Stimulated activated naive CD4-positive, alpha-beta T cell treated with Interleukin-2 at 50 U/mL for 16 hours (primary cell): ENCODE measurements at places on chromosomes 16 and 17.

DNA sequence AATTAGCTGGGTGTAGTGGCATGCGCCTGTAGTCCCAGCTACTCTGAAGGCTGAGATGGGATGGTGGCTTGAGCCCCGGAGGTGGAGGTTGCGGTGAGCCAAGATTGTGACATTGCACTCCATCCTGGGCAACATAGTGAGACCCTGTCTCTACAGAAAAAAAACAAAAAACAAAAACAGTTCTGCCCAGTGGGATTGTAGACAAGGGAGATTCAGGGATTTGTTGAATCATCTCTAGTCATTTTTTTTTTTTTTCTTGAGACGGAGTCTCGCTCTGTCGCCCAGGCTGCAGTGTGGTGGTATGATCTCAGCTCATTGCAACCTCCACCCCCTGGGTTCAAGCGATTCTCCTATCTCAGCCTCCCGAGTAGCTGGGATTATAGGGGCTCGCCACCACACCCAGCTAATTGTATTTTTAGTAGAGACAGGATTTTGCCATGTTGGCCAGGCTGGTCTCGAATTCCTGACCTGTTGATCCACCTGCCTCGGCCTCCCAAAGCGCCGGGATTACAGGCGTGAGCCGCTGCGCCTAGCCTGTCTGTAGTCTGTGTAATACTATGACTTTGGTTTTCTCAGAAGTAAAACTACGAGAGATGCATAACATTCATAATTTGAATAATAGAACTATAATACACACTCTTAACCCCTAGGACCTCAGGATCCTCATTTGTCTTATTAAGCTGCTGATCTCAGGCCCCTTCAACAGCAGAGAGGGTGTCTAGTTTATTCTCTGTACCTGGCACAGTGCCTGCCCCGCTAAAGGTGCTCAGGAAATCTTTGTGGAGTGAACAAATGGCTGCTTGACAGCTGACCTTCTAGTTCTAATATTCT lies 1.4 kb downstream of the TEN1 start:
- DNase-seq: no peak

DNA sequence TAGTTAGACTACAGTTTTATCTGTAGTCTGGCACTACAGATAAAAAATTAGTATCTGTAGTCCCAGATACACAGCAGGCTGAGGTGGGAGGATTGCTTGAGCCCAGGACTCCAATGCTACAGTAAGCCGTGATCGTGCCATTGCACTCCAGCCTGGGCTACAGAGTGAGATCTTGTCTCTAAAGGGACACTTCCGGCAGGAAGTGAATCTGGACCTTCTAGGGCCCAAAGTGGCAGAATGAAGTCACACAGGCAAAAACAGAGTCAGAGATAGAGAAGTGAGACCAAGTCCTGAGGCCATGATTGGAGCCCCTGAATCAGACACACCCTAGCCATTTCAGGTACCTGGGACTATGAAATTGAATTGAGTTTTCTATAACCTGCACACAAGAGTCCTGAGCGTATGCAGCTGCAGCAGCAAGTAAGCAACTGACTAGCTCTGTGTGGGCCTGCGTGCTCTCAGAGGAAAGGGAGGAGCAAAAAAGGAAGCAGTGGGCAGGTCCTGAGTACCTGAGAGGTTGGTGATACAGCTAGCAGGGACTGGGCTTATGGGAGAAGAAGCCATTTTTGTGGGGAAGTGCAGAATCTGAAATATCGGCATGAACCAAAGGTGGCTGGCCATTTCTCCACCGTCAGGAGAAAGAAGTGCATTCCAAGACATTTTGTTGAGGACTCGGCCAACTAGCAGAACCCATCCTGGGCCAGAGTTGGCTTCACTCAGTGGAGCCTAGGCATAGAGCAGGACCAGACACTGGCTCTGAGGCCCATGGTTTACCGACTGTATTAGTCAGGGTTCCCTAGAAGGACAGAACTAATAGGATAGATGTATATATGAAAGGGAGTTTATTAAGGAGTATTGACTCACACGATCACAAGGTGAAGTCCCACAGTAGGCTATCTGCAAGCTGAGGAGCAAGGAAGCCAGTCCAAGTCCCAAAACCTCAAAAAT lies 27.2 kb upstream of the BRD7 start:
- DNase-seq: no peak

DNA sequence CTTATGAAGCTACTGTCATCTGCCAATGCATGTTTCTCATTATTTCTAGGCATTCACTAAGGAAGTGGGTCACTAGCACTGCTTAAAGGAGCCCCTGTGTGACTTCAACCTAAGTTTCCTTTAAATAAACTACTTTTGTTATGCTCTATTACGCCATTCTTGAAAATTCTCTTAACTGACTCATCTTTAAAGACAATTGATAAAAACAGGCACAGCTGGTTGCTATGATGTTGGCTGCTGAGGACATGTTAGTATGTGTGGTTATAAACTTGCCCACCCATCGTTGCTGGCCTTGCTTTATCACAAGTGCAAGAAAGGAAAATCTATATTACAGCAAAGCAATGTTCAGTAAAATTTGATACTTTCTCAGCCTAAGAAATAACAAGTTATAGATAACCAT lies 75.8 kb upstream of the CNTNAP4 start:
- no peak for DNase-seq

DNA sequence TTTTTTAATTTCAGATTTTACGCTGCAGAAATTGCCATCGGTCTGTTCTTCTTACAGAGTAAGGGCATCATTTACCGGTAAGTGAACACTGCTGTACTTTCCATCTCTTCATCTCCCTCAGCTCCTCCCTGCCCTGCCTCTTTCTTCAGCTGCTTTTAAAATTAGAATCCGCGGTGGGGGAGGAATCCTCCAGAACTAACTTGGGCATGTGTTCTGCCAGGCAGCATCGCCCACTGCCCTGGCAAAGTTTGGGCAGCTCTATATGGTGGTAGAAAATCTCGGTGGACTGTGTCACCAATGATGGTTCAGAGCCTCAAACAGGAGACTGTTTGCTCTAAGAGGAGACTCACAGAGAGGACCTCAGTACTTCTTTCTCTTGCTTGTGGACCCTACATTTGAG lies 81.6 kb upstream of the CACNG3 start:
- DNase-seq: no peak

DNA sequence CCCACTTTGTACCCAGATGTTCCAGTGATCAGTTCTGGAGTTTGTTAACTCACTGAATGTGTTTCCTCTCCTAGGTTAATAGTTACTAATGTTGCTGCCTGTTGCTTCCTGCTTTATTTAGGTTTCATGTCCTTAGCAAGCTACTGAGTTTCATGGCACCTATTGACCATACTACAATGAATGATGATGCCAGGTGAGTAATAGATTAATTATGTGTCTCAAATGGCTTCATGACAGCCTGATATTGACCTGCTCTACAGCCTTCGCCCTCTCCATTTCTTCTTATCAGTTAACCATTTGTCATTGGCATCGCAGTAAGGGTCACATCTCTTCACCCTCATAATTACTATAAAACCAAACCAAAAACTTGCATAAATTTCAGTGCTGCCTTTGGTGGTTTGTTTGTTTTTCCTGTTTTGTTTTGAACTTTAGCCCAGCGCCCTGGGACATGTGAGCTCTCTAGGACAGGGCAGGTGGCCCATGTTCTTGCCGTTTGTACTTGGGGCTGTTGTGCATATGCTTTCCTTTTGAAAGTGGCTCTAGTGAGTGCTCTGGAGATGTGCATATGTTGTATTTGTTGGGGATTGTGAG lies 82.8 kb downstream of the AATF start:
- DNase-seq: no peak
